ENCODE measurements at places on chromosomes 11 and 22. TPM values are rescaled to one million over a fixed set of nuclear protein-coding genes. Genes with fewer than 3 reads are reported as not detected.

C11orf87 gene
- polyA plus RNA-seq = not detected

RHOD gene
- 45.8 TPM for polyA plus RNA-seq

KMT2A gene
- 13.9 TPM for polyA plus RNA-seq

THY1 gene
- 4.2 TPM for polyA plus RNA-seq

TEAD1 gene
- polyA plus RNA-seq = 5.9 TPM

OR6T1 gene
- polyA plus RNA-seq = not detected

DNAJC24 gene
- 2.8 TPM for polyA plus RNA-seq

NXPE1 gene
- polyA plus RNA-seq = not detected

DDX25 gene
- polyA plus RNA-seq = 0.49 TPM
